Neural progenitor cell (in vitro differentiated cells): ENCODE measurements at places on chromosomes 16 and 17. TPM values are rescaled to one million over a fixed set of nuclear protein-coding genes. Genes with fewer than 3 reads are reported as not detected.

The HOXB2 gene
- not detected in 2 replicates for total RNA-seq

DNA sequence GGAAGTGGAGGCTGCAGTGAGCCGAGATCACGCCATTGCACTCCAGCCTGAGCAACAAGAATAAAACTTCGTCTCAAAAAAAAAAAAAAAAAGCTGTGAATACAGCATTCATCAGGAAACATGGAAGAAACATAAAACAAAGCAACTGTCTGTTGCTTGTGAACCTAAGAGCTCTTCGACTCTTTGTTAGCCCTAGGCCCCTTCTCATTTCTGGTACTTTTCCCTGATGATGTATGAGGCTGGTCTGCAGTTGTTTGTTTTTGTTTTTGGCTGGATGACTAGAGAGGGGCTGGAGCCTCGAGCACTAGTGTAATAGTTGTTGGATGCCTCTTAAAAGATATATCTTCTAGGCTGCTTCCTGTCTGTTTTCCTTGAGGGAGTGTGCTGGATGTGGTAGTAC lies 113.5 kb downstream of the MAP2K6 start:
- no peak for DNase-seq
- no peak overlapping the region for H3K4me3 ChIP-seq
- H3K27ac ChIP-seq, result no peak overlapping the region
- peaks cover 22% of the 10 kb centered on the region for H3K36me3 ChIP-seq

The CCL4 gene
- not detected in 2 replicates for total RNA-seq

DNA sequence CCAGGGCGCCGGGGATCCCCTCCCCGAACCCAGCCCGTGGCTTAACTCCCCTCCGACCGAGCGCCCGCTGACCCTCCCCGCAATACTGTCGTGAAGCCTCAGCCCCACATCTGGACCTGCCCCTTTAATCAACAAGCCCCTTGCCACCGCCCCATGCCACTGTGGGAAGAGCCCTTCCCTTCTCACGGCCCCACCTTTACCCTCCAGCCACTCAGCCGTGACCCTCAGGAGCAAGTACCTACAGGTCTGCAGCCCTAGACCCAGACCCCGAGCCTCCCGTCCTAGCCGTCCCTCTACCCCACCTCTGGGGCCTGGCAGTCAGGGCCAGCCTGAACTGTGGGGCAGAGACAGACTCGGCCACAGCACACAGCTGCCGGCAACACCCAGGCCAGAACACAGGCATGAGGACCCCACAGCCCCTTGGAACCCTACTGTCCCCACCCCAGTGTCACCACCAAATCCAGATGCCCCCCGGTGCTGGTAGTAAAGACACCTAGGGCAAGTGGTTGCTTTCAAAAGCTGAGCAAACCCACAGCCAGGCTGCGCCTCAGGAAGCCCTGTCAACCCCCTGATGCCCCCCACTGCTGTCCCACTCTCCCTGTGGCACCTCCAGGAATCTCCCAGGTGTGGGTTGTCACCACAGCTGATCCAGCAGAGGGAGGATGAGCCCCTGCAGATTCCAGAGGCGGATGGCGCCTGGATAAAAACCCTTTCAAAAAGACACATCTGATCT lies 1.4 kb downstream of the NXPH3 start:
- peaks cover 15% of the 10 kb centered on the region for H3K27me3 ChIP-seq
- H3K27ac ChIP-seq, result no peak overlapping the region
- peaks cover 14% of the 10 kb centered on the region for H3K4me1 ChIP-seq
- no peaks in the 10 kb centered on the region for H3K36me3 ChIP-seq
- H3K4me3 ChIP-seq, result peak overlapping the region; percentile 98

DNA sequence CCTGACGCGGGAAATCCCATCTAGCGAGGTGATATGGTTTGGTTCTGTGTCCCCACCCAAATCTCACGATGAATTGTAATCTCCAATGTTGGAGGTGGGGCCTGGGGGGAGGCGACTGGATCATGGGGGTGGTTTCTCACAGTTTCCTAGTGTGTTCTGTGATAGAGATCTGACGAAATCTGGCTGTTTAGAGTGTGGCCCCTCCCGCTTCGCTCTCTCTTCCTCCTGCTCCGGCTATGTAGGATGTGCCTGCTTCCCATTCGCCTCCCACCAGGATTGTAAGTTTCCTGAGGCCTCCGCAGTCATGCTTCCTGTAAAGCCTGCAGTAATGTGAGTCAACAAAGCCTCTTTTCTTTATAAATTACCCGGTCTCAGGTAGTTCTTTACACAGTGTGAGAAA lies 31.6 kb downstream of the IFT140 start:
- H3K36me3 ChIP-seq, result no peaks in the 10 kb centered on the region
- H3K27me3 ChIP-seq, result no peaks in the 10 kb centered on the region
- no peak for DNase-seq

The PIMREG gene
- 71.3 and 151 TPM in 2 replicates for total RNA-seq

- H3K4me3 ChIP-seq, result no peak overlapping the region
- no peak overlapping the region for H3K27ac ChIP-seq
- H3K4me1 ChIP-seq, result peaks cover 26% of the 10 kb centered on the region
- no peaks in the 10 kb centered on the region for H3K36me3 ChIP-seq
Measured at GRCh38 chr17:58329810-58330537, 1.4 kb upstream of the TSPOAP1 start.

- H3K4me1 ChIP-seq, result peaks cover 19% of the 10 kb centered on the region
- peaks cover 34% of the 10 kb centered on the region for H3K27me3 ChIP-seq
- H3K27ac ChIP-seq, result no peak overlapping the region
Measured at GRCh38 chr17:76145231-76146052, 4.4 kb upstream of the FOXJ1 start.

- H3K4me3 ChIP-seq, result no peak overlapping the region
- no peaks in the 10 kb centered on the region for H3K36me3 ChIP-seq
- no peak for DNase-seq
- H3K4me1 ChIP-seq, result no peaks in the 10 kb centered on the region
- H3K27ac ChIP-seq, result no peak overlapping the region
Measured at GRCh38 chr17:13374203-13375143, 227.3 kb downstream of the HS3ST3A1 start.

- DNase-seq, result no peak
- H3K27ac ChIP-seq, result no peak overlapping the region
- no peak overlapping the region for H3K4me3 ChIP-seq
Measured at GRCh38 chr16:85363881-85364280, 249.2 kb upstream of the GSE1 start.

The RAB11FIP4 gene
- total RNA-seq, result 10.2 and 19.1 TPM in 2 replicates

The RGS9 gene
- total RNA-seq, result 3.6 and 7.9 TPM in 2 replicates

The NPIPB9 gene
- 2.8 TPM in 1 of 2 replicates, not detected in the other for total RNA-seq

- no peak for DNase-seq
- no peak overlapping the region for H3K27ac ChIP-seq
- H3K27me3 ChIP-seq, result peaks cover 31% of the 10 kb centered on the region
- H3K4me3 ChIP-seq, result peak overlapping the region; percentile 66
- H3K4me1 ChIP-seq, result no peaks in the 10 kb centered on the region
- H3K36me3 ChIP-seq, result no peaks in the 10 kb centered on the region
Measured at GRCh38 chr17:2712300-2713043, 908 bp upstream of the CLUH start.
